ENCODE measurements at places on chromosomes 7 and 10.

DNA sequence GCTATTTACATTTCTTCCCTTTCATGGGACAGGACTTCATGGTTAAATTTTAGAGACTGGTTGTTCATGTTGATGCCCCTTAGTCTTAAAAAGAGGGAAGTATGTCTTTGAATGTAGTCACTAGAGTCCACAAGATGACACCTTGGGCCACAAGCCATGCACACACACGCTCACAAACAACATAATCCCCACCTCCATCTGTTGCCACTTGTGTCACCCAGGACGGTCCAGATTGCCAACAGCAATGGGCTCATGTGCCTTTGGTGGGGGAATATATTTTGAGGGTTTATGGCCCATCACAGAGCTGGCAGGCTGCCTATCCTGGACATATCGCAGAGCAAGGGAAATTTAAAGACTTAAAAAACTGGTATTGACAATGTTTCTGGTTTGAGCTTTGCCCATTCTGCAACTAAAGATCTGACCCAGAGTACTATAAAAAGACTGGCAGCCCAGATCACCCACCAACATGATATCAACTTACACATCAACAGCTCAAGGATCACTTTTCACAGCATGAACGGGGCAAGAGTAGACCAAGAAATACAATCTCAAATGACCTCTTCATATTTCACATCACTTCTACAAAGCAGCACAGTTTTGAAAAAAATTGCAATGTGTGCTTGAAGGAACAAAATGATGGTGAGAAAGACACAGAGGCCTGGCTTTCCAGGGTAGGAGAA, 50.5 kb downstream of the STRA8 start:
- DNase-seq = no peak

DNA sequence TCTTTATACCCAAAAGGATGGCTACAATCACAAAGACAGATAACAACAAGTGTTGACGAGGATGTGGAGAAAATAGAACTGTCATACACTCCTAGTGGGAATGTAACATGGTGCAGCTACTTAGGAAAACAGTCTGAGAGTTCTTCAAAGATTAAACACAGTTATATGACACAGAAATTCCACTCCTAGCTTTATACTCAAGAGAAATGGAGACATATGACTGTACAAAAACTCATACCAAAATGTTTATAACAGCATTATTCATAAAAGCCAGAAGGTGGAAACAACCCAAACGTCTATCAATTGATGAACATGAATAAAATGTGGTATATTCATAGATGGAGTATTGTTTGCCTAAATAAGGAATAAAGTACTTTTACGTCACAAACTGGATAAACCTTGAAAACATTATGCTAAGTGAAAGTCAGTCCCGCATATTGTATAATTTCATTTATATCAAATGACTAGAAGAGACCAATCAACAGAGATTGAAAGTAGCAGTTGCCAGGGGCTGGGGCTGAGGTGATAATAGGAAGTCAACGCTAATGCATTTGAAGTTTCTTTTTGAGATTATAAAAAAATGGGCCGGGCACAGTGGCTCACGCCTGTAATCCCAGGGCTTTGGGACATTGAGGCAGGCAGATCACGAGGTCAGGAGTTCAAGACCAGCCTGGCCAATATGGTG, 61.6 kb upstream of the SRPK2 start:
- no peak for DNase-seq

- no peak for DNase-seq
Measured at GRCh38 chr7:151377406-151377805, 32.4 kb downstream of the WDR86 start.

DNA sequence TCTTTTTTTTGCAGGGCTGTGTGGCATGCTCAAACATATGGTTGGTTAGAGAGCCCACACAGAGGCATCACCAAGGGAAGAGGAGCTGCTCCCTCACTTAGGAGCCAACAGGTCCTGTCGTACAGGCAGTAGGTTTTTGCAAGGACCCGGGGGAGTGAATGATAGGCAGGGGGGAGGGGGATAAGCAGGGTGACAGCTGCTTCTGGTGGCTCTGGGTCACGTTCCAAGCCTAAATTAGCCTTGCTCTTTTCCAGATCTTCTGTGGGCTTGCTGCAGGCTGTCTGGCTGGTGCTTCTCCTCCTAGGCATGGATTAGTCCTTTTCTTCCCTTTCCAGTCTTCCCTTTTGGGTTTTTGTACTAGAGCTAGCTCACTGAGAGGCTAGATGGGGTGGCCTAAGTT, 117.7 kb upstream of the PODXL start:
- no peak for DNase-seq

DNA sequence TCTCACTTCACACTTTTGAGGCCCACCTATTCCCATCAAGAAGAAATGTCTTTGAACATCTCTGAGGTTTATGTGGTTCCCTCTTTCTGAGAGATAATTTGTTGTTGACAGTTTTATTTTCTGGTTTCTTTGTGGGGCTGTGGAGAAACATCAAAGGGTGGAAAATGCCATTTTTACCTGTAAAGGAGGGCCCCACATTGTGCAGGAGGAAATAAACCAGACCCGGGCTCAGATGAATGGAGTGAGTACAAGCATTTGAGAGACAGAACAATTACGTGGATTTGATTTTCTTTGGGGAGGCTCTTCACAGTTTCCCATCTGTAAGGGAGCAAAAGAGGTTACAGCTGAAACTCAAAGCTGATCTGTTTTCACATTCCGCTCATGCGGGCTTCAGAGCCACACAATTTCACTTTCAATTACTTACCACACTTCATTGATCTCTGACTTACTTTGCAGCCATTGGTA, 29.8 kb downstream of the ITPRIP start:
- DNase-seq = no peak

GRCh38 chr10:14554091-14554490, 220.6 kb downstream of the FAM107B start:
- no peak for DNase-seq

- no peak for DNase-seq
Measured at GRCh38 chr10:60704471-60704870, 73.8 kb upstream of the CDK1 start.

GRCh38 chr7:157690833-157691585, 354.2 kb downstream of the DNAJB6 start:
- no peak for DNase-seq

- no peak for DNase-seq
Measured at GRCh38 chr7:93314449-93314848, 82.3 kb downstream of the VPS50 start.

DNA sequence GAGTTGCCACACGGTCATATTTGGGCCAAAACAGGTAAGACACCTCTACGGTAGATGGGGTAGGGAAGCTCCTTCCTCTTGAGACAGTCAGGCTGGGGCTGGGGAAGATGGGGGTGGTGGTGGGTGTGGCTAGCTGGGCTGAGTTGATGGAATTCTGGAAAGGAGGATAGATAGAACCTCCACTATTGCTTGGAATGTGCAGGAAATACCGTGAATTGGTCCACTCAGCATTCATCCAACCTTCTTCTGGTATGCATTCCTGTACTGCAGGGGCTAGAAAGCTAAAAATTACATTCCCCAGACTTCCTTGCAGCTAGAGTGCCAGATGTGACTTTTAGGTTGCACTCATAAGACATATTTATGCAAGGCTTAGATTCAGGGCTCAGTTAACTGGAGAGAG, 24.8 kb downstream of the TLX1 start:
- DNase-seq = no peak

DNA sequence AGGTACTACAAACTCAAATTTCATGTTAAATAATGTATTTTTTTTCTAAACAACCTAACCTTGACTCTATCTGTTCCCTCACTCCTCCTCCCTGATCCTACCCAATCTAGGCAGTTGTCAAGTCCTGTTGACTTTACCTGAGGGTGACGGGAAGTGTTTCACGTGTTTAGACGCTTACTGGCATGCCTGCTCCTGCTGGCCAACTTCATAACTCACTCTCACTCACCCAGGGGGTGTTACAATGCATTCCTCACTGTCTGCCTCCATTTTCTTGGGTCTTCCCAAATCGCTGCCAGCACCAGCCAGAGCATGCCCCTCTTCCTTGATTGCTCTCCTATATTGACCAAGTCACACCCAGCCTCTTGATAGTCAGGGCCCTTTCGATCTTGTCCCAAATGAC, 28.3 kb downstream of the CRCP start:
- DNase-seq = no peak

- peak; percentile 83 for DNase-seq
Measured at GRCh38 chr10:72272689-72273409, 875 bp upstream of the DDIT4 start.

- DNase-seq = no peak
Measured at GRCh38 chr7:100706672-100707311, 871 bp downstream of the POP7 start.

DNA sequence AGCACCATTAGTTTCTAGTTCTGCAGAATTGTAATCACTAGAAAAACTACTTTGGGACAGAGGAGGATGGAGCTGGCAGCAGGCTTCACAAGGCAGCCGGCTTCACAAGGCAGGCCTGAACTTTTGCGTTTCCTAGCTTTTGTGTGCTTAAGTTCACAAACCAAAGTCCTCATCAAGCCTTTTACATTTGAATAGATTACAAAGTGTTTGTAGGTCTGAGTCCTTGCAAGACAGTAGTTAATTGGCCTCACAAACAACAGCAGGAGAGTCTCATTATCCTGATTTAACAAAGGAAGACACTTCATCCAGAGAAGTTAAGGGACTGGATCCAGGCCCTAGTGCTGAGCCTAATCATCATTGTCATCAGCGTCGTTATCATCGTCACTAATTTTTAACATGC, 147.8 kb upstream of the AUTS2 start:
- DNase-seq = no peak

DNA sequence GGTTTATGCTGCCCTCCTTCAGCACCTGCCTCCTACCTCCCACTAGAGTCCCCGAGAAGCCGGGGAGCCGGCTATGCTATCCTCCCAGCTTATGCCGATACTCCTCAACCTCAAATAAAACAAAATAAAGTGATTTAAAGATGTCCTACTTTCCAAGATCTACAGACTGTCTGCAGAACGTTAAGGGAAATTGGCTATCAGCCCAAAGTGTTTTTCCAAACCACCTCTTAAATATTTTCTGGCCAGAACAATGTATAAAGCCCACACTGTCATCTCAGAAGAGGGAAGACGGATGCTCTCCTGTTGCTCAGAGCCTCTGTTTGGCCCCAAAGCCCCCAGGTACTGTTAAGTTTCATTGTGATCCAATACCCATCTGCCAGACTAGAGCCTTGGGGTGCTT, 54.0 kb upstream of the MGMT start:
- no peak for DNase-seq

Data from brain pericyte (primary cell).